ENCODE measurements at places on chromosomes 1 and 21.

GRCh38 chr1:156392452-156392853, 23.4 kb downstream of the RHBG start:
- no peak for DNase-seq

DNA sequence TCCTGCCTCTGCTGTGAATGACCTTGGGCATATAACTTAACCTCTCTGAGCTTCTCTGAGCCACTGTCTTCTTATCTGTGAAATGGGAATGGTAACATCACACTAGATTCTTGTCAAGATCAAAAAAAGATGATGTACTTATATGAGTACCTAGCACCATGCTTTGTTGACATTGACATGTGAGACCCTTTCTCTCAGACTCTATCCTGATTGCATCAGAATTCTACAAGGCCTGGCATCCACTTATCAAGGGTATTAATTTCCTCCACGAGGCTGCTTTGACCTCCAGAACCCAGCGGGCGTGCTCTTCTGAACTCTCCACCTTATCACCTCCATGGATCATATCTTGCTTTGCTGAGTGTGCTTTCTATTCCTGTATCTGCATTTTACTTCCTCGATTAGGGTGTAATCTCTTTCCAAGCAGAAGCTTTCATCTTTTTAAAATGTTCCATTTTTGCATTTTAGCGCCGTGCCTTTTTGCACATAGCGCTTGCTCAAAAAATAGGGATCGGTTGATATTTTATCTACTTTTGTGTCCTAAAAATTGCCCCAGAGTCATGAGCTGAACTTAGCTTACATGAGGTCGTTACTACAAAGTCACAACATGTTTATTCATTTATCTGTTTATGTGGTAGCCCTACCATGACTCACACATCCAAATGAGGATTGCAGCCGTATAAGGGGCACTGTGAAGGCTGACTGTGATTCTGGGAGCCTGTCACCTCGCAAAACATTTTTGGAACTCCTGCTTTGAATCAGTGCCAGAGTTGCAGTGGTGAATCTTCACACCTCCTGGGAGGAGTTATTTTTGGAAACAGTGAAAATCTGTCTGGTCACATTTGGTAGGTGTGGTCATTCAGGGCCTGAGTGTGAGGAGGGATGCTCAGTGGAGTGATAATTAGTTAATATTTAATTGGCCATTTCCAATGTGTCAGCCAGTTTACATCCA, 63.2 kb downstream of the IER5 start:
- no peak for DNase-seq

- DNase-seq, result no peak
Observed at GRCh38 chr1:161166669-161167548, 683 bp downstream of the PPOX start.

GRCh38 chr21:41917531-41917930, 36.3 kb downstream of the C2CD2 start:
- no peak for DNase-seq

DNA sequence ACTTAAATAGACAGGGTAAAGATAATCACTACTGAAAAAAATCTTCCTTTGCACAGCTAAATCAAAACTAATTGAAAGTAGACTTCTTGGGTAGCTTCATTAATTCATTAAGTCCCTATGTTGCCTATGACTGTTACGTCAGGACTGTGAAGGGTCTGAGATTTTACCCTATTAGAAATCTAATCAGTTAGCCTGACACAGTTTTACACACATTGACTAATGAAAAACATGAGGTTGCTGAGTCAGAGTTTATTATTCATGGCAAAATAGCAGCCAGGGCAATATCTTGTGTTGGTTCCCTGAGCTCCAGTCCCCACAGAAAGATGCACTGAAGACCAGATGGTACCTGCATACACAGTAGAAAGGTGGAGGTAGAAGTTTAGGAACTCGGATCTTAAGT, 262.5 kb upstream of the ZP4 start:
- DNase-seq, result no peak

GRCh38 chr1:239308701-239309333, 77.6 kb upstream of the CHRM3 start:
- peak; percentile 1 for DNase-seq

DNA sequence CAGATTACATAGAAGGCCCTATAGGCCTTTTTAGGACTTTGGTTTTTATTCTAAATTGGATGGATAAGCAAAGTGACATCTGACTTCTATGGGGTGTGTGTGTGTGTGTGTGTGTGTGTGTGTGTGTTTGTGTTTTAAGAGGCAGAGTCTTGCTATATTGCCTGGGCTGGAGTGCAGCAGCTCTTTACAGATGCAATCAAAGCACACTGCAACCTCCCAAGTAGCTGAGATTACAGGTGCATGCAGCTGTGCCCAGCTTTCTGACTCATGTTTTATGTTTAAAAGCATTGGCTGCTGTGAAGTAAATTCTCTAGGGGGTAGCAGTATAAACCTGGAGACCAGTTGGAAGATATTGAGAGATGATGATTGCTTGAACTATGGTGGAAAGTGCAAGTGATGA, 12.4 kb upstream of the EVI5 start:
- no peak for DNase-seq

DNA sequence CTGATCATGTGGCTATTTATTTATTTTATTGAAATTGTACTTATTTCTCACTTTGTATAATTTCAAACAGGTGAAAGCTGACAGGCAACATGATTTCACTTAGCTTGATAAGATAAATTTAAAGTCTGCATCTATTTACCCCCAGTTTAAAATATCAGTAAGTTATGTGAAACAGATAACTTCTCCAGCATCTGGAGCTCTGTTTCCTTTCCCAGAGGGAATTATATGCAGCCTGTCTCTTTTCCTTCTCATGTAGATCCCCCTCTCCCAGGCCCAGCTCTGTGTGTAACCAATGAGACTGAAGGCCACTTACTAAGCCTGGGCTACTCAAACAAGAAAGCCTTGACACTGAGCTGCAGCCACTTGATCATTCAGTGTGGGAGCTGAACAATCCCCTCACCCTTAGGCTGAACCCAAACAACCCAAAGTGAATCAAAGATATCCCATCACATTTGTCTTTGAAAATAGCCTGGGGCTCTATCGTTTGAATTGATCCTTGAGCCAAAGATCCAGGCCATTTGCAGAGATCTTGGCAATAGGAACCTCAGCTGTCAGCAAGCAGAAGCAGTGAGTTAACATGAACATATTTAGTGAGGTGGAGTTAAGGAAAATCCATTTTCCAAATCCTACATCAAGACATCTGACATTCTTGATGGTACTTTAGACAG, 383.9 kb downstream of the TGFB2 start:
- no peak for DNase-seq

- no peak for DNase-seq
Observed at GRCh38 chr1:99119188-99119587, 114.5 kb upstream of the PLPPR5 start.
